ENCODE measurements at places on chromosomes 1 and 21.

- DNase-seq, result no peak
Measured at GRCh38 chr21:35547946-35548774, 499.1 kb upstream of the RUNX1 start.

DNA sequence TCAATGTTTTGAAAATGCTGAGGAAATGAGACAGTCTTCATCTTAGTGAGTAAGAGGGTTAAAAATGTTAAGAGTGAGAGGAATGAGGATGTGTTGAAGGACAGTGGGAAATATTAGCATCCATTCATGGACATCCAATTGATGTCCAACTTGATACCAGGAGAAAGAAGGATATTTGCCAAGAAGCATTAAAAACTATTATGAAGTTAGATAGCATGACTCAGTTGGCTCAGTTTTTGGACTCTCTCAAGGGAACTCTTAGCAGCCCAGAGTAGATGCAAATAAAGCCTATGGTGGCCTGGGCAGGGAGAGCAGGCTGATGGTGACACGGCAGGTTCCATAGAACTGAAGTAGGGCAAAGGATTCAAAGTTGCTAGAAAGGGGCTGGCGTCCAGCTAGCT, 171.0 kb downstream of the ZZZ3 start:
- DNase-seq, result no peak

DNA sequence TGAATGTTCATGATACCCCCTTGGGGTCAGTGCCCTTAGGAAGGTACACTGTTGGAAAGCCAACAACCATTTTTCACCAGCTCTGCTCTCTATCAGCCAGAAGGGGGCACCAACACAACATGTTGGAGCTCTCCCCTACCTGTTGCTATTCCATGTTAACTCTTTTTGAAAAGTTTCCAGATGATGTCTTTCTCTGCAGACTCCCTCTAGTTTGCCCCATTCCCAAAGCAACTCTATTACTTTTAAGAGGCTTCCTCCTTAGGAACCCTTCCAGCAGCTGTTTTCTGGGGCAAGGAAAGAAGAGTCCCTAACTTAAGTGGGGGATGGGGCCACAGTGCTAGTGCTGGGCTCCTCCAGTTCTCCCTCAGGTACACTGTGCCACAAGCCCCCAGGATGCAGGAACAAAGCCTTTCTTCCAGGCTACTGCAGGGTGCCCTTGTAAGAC, 22.9 kb upstream of the NDC1 start:
- peak; percentile 6 for DNase-seq

DNA sequence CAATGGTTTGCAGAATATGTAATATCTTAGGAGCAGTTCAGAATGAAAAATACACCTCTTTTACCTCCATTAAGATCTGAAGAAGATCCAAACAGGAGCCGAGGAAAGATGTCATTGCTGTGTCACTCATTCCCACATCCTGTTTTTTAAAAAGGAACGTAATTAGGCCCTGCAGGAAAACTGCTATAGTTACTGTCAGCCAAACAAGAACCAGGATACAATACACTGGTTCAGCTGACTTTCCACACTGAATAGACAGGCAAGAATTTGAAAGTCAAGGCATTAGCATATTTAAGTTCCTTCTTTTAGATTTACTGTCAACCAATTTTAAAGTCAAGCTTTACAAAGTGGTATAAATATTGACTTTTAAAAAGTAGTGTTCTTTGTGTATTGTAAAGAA, 63.8 kb downstream of the IARS2 start:
- no peak for DNase-seq

DNA sequence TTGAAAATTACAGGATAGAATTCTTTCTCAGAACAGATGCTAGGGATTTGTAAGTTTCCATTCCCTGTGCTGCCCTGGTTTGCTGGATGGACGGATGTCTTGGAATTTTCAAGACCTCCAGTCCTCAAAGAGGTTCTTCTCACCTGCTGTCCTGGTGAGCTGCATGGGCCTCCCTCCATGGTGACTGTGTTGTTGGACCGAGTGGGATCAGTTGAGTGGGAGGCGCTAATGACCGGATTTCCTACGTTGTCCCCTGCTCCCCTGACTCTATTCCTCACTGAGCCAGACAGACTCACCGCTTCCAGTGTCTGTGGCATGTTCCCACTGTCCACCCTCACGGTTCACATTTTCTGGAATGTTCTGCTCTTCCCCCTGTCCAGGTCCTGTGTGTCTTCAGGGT, 229.8 kb downstream of the CAMTA1 start:
- DNase-seq, result no peak

DNA sequence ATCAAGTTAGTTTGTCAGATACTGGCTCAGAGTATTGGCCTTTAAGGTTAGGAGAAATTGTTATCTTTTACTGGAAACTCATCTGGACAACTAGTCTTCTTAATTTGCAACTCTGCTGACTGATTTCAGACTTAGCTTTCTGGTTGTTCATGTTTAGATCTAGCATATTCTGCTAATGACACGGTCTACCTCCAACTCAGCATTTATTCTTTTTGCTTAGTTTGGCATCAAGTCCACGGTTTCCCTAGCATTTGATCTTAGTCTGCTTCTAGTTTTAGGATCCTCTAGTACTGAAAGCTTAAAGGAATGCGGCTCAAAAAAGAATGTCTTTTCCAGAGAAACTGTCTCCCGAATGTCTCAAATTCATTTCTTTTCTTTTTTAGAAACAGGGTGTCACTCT, 75.6 kb upstream of the SLFNL1 start:
- no peak for DNase-seq

DNA sequence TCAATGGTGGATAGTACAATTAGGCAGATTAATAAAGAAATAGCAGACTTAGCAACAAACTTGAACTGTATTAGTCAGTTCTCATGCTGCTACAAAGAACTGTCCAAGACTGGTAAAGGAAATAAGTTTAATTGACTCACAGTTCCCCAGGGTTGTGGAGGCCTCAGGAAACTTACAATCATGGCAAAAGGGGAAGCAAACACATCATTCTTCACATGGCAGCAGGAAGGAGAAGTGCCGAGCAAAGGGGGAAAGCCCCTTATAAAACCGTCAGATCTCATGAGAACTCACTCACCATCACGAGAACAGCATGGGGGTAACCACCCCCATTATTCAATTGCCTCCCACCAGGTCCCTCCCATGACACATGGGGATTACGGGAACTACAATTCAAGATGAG, 27.1 kb upstream of the PDE4B start:
- DNase-seq, result no peak

DNA sequence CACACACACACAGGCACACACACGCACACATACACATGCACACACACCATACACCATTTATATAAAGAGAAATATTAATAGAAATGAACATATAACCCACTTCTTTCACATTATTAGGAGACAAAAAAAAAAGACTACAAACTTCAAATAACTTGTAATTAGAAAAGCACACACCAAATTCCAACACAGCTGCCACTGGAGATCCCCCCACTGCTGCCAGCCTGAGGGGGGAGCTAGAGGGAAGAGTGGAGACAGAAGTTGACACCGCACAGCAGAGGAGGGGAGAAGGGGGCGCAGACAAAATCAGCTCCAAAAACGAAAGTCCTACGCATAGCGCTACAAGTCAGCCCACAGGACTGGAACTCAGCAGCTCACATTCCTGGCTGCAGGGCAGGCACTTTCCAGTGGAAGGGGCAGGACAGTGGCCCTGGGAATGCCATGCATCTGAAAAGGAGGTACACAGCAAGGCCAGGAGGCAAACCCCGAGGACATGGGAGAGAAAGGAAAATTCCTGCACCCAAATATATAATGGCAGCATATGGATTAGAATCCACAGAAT, 36.5 kb downstream of the LGALS8 start:
- DNase-seq, result no peak

DNA sequence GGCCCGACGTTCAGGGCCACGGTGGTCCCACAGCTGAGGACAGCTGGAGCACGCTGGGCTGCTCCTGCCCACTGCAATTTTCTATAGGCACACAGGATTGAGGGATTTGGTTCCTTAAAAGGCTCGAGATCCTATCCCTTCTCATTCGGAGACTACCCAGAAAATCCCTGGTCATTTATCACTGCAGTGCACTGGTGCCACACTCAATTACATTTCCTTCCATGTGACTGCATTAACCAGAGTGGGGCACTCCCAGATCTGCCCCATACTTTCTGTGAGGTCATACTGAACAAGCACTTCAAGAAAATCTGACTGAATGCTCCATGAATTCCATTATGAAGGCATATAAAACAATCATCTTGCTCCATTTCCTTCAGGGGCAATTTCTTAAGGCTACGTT, 49.8 kb upstream of the KCNE1 start:
- DNase-seq, result no peak

GRCh38 chr21:35561116-35561515, 499.2 kb downstream of the SETD4 start:
- no peak for DNase-seq

DNA sequence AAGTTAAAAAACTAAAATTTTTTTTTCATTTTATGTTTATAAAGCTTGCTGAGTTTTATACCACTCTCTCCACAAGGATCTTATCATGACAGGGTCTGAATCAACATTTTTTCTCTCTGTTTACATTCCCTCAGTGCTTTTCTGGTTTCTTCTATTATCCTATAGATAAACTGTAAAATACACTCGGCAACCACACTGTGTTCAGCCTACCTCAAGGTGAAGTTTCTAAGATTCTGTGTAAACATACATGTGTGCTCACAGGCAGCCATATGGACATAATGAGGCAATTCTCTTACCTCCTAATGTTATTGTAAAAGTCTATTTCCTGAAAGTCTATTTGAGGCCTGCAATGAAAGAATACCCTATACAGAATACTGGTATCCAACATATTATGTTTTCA, 114.6 kb downstream of the NTPCR start:
- DNase-seq, result no peak

DNA sequence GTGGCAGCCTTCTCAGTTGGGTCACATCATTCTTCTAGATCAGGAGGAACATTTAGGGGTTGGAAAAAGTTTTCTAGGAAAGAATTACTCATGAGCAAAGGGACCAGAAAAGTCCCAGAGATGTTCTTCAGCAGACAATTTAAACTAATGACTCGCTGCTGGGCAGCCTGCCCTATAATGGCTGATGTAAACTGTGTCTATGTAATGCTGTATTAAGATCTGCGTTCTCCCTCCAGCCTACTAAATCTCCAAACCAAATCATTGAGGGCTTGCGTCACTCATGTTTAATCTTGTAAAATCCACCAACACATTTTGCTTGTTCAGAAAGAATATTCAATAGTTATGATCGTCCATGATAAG, 92.1 kb downstream of the LRRC8C start:
- no peak for DNase-seq

DNA sequence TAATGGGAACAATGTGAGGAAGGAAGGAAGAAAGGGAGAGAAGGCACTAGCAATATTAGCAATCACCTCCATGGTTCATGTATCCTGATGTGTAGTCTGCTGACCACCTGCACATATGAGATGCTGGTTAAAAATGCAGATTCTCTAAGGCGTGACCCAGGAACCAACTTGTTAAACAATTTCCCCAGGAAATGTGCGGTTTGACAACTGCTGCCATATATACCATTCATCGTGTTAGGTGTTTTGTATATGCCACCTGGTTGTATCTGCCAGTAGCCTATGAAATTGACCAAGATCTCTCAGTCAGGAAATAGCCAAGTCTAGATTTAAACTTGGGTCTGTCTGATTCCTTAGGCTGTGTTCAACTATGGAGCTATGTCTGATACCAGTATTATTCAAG, 4.1 kb downstream of the SEMA4A start:
- DNase-seq, result no peak

GRCh38 chr1:210653771-210654170, 325.1 kb downstream of the HHAT start:
- no peak for DNase-seq

Data from NCI-H1436 treated with DMSO at 0.1 percent for 48 hours (cell line).